ENCODE measurements at places on chromosomes 3 and 15.
A peak's percentile ranks its signal among the peaks of the same experiment; 100 is the strongest.

- no peak for DNase-seq
These were observed 43.0 kb upstream of the MEIS2 start for GRCh38 chr15:37143351-37143750.

GRCh38 chr3:150806185-150806835 lies 43.3 kb upstream of the SIAH2 start:
- DNase-seq, result no peak

- DNase-seq, result no peak
These were observed 70.6 kb upstream of the RAD18 start for GRCh38 chr3:9033867-9034266.

- no peak for DNase-seq
These were observed 333.6 kb upstream of the TBL1XR1 start for GRCh38 chr3:177530908-177531307.

GRCh38 chr3:40304352-40304751 lies 5.2 kb upstream of the EIF1B start:
- DNase-seq, result no peak

- DNase-seq, result no peak
These were observed 318.6 kb downstream of the FHIT start for GRCh38 chr3:60932643-60933042.

DNA sequence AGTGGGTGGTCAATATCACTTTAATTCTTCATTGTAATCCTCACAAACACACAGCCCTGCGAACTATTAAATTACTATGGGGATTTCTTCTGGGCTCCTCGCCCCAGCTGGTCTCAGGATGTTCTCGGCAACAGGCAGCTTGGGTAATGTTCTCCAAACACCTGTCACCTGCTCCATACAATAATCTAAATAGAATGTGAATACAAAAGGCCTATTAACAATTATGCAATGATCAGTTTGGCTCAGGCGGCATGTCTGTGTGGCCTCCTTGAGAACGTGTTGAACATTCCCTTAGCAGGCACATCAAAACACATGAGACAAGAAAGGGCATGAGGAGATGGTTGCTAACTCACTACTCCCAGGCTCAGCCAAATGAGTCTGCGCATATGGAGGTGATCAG lies 158.6 kb upstream of the KBTBD8 start:
- DNase-seq, result no peak

DNA sequence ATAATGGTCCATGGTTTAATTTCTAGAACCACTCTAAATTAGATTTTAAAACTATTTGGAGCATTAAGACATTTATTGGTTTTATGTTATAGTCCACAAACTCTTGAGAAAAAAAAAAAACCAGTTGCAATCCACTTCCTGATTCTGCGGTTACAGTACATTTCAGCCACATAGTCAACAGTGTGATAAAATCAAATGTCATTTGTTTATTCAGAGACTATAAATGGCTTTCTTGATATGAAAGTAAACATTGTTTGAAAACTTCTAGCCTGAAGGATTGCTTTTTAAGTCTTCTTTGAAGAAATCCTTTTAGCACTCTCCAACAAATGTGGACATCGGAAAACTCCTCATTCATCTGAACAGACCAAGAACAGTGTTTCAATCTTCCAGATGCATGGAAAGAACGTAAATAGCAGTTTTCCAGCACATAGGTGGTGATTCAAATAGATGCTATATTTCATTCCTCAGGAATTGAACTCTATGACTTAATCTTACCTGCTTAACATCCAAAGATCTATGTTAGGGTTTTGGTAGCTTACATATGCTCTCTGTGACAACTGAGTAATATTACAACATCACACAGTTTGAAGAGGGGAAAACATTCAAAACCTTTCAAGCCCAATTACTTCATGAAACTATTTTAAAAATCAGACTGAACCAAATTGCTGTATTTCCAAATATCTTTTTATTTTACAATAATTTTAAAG lies 87.8 kb upstream of the UBE2E2 start:
- no peak for DNase-seq

DNA sequence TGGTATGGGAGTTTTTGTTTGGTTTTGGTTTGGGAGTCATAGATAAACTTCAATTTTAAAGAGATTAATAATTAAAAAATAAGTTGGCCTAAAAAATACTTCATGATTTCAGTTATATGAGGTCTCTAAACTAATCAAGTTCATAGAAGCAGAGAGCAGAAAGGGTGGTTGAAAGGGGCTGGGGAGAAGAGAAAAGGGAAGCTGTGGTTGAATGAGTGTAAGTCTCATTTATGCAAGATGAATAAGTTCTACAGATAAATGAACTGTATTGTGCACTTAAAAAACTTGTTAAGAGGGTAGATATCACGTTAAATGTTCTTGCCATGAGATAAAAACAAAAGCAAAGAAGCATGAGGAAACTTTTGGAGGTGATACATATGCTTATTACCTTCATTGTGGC lies 188.7 kb downstream of the NSUN3 start:
- DNase-seq, result no peak

DNA sequence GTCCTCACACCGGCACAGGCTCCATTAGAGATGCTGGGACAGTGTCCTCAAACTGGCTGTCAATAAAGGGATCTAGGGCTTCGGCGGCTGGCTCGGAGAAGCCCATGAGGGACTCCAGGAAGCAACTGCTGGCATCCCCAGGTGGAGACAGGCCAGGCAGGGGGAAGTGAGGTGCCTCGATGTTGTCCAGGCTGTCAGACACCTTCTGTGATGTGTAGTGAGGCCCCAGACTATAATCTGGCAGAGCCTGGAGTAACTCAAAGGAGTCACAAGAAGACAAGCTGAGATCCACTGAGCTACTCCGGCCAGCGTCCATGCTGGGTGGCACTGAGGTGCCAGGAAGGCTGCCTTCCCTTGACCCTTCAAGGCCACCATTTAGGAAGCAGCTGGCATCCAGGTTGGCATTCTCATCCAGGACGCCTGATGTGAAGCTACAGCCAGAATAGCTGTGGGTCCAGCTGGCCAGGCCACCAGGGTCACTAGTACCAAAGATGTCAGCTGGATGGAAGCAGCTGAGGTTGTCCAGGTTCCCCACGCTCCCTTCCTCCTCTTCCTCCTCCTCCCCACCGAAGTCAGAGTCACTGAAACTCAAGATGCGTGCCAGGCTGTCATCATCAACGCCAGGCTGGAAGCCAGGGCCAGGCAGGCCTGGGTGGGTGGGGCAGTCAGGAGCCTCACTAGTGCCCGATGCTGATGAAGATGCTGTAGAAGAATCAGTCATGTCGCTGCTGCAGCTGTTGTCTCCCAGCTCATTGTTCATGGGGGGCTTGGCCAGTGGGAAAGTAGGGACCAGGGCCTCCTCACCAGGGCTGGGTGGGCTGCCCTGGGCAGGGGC lies 10.1 kb downstream of the CSRNP1 start:
- no peak for DNase-seq

DNA sequence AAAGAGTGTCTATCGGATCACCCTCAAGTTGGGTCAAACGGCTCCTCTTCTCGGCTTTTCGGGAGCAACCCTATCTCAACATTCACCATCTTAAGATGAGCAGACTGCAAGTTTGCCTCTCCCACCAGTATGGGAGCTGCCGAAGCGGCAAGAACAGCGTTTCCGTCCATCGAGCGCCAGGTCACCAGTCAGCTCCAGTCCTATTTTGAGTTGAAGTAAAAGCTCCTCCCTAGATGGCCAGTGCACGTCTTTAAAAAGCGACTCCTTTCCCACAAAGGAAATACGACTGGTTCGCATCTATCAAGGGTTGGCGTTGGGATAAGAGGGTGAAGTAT lies 369 bp upstream of the U2SURP start:
- no peak for DNase-seq

DNA sequence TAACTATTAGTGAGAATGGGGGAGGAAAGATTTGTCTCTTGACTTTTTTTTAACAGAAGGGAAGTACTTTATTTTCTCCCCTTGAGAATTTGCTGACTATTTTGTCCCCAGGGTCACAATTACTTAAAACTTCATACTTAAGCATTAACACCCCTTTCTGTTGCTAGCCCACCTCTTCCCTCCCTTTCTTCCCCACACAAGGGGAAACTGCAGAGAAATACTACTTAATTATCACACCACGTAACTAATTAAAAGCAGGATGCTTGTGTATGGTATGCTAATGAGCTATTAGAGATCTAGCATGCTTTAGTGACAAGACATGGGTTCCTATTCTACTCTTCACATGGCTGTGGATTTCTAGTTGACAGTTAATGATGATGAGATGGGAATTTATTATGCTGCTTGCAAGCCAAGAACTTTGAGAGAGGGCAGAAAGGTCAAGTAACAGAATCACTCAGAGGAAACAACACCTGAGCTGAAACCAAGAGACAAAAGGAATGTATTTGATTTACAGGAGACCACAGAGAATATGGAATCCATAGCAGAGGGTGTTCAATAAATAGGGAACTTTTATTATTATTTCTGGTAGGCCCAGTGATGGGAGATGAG lies 179.2 kb downstream of the LSAMP start:
- DNase-seq, result no peak

GRCh38 chr3:101036676-101037075 lies 43.5 kb upstream of the ABI3BP start:
- DNase-seq, result no peak

GRCh38 chr15:56869573-56869972 lies 48.9 kb upstream of the TCF12 start:
- peak; percentile 15 for DNase-seq

- DNase-seq, result no peak
These were observed 47.1 kb upstream of the CADPS start for GRCh38 chr3:62922326-62922725.

- DNase-seq, result no peak
These were observed 59.3 kb upstream of the COL6A6 start for GRCh38 chr3:130457671-130458070.

- DNase-seq, result peak; percentile 34
These were observed 157.8 kb downstream of the TIGIT start for GRCh38 chr3:114451561-114452018.

DNA sequence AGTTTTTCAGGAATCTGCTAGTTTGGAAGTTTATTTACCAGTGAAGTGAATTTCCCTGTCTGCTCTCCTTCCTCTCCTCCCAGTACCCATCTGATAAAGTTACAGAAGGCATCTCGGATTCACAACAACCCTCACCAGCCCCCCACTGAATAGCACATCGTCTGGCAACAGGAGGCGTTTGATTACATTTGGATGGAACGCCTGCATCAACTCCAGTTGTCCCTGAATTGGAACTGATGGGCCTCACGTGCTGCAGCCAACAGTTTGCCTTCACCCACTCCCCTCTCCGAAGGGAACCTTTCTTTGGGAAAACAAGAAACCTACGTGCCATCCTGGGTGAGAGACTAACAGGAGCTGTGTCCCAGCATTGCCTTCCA lies 59.5 kb upstream of the BCL6 start:
- no peak for DNase-seq

GRCh38 chr3:61158216-61158615 lies 93.0 kb downstream of the FHIT start:
- no peak for DNase-seq

DNA sequence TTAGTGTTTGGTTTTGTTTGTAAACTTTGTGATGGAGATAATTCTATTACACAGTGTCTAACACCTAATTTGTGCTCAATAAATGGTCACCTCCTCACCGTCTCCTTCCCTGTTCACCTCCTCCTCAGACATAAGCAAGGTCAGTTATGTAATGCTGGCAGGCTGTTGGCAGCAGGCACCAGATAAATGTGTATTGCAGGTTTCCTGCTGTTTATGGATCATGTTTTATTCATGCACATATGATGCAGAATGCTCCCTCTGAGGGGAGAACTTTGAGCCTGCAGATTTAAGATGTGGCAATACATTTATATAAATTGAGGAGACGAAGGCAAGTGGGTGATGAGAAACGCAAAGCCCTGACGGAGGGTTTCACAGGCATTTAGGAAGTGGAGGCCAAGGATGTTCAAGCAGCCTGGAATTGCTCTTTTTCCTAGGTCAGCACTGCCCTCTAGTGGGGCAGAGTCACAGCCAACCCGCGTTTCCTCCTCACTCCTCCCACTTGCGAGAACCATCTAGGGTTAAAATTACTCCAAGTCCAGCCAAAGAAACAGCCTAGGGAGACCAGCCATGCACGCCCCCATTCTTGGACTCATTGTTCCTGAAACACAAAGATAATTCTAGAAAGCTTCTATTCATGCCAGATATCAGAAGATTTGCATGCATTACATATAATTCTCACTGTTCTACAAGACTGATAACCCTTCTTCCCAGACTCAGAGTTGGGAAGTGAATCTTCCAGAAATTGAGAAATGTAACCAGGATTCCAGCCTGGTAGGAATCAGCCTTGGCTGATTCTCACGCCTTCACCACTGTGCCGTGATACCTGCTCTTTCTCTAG lies 228.7 kb downstream of the SLCO3A1 start:
- DNase-seq, result peak; percentile 67

DNA sequence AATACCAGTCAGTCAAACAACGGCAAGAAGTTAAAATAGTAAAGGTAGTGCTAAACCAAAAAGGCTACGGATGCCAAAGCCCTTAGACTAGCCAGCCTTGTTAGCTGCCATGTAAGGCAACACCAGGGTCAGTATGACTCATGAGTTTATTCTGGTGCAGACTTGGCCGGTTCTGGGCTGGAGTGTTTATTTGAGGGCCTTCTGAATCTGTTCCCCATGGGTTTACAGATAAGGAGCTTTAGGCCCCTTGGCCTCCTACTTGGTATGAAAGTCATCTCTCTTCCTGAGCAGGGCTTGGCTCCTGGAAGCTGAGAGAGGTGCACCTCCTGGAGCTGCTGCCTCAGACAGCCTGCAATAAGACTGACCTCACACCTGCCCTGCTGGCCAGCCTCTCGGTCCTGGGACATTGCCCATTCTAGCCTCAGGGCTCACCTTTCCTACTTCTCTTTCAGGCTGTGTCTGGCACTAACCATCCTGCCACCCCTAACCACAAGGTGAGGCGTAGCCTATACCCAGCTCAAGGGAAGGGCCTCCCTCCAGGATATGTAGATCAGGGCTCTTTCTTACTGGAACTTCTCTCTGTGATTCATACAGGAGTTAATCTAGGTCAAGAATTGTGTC lies 10.4 kb upstream of the RTP1 start:
- DNase-seq, result no peak

DNA sequence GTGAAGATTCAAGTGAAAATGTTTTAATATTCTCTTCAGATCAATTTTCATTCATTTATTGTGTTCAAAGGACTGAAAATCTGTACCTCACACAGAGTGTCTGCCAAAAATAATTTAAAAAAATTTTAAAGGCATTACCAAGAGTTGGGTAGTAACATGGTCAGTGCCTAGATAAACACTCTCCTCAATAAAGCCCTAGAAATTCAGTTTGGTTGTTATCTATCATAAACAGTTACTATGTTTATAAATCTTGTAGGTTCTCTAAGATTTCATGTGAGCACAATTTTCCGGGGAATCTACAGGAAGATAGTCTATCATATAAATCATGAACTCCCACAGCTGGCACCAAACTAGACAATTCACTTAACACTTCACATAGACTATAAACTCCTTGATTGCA lies 128.6 kb downstream of the GSK3B start:
- DNase-seq, result no peak

DNA sequence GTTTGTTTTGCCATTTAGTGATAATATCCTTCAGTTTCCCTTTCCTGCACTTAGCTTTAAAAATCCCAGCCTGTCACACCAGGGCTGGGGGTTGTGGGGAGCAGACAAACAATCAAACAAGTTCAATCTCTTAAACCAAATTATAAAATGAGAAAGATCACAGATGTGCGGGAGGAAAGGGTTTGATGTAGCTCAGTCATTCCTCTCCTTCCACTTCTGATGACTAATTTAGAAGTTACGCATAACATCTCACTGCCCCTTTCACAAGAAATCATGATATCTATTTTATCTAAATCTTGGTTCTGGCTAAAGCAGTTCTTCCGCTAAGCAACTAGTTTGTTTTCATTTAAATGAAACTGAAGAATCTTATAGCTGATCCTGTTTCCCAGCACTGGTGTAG lies 34.1 kb upstream of the ATG7 start:
- DNase-seq, result no peak

GRCh38 chr3:157136647-157137387 lies 23.1 kb downstream of the CCNL1 start:
- no peak for DNase-seq

GRCh38 chr3:176514297-176514696 lies 683.0 kb downstream of the TBL1XR1 start:
- no peak for DNase-seq
